Activated CD4-positive, alpha-beta T cell treated with anti-CD3 and anti-CD28 coated beads for 36 hours (primary cell): ENCODE measurements at places on chromosomes 5 and 9.
A peak's percentile ranks its signal among the peaks of the same experiment; 100 is the strongest.

DNA sequence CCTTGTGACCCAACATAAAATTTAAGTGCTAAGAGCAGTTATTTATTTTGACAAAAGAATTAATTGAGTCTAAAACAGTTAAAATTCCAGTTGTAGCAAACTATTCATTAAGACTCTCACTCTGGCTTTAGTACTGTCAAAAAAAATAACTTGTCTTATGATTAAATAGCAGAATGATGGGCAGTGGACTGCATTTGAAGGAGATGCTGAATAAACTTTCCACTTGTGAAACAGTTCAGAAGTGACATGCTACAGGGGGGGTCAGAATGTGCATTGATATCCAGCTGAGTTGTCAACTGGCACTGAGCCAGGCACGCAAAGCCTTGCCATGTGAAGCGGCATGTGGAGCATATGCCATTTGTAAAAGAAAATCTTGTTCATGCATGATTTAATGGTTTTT lies 76.0 kb downstream of the FCHO2 start:
- no peak for DNase-seq

GRCh38 chr5:62287237-62287636 lies 18.8 kb upstream of the KIF2A start:
- DNase-seq: no peak

GRCh38 chr9:94700445-94700844 lies 26.1 kb upstream of the AOPEP start:
- DNase-seq: no peak

DNA sequence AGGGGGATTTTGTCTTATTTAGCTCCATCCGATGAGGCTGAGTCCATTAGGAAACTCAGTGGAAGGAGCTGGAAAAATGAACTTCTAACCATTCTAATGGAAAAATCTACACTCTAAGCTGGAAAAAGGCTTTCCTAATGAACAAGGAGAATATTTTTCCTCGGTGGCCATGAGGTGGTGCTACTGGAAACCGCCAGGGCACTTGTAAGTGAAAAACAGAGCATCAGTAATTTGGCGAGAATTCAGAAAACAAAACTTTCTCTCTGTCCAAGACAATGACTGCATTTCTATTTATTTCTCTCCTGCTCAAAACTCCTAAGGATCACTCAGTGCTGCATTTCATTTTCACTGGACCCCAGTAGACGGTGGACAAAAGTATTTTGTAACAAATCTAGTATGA lies 237.6 kb downstream of the TENT4A start:
- DNase-seq: no peak

GRCh38 chr5:175738602-175739133 lies 80.8 kb downstream of the HRH2 start:
- no peak for DNase-seq

- DNase-seq: no peak
These were observed 100.7 kb downstream of the MTX3 start for GRCh38 chr5:79890119-79890929.

GRCh38 chr5:171188016-171188415 lies 121.0 kb upstream of the TLX3 start:
- no peak for DNase-seq

GRCh38 chr5:140372971-140373487 lies 13.0 kb downstream of the SLC4A9 start:
- peak; percentile 60 for DNase-seq

- no peak for DNase-seq
These were observed 572.1 kb downstream of the TLE4 start for GRCh38 chr9:80143899-80144298.

DNA sequence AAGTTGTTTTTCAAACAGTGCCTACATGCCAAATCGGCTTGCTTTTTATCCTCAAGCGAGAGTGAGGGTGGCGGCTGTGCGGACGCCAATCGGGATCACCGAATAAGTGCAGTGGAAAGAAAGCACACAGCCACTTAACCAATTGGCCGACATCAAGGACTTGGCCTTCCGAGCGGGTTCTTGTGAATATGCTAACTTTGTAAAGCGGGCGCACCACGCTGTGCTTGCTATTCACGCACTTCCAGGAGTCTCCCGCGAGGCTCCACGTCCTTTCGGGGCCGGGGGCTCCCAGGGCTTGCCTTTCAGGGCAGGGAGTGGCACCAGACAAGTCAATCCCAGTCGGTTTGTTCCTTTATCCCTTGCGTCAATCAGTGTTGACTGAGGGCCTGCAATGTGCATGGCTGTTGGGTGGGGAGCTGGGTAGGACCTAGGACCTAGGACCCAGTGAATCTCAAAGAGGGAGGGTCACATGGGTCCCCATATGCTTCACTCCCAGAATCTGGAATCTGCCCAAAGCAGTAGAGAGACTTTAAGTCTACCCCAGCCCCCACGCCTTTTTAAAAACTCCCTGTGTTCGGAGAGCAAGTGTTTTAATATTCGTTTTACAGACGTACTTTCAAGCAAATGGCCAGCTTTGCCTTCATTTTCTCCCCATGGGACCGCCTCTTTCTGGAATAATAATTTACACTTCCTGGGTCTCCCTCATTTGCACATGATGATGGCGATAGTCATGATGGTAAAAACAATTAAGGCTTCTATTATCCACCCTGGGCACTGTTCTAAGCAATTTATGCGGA lies 2.0 kb upstream of the GCNT4 start:
- DNase-seq: peak; percentile 38

DNA sequence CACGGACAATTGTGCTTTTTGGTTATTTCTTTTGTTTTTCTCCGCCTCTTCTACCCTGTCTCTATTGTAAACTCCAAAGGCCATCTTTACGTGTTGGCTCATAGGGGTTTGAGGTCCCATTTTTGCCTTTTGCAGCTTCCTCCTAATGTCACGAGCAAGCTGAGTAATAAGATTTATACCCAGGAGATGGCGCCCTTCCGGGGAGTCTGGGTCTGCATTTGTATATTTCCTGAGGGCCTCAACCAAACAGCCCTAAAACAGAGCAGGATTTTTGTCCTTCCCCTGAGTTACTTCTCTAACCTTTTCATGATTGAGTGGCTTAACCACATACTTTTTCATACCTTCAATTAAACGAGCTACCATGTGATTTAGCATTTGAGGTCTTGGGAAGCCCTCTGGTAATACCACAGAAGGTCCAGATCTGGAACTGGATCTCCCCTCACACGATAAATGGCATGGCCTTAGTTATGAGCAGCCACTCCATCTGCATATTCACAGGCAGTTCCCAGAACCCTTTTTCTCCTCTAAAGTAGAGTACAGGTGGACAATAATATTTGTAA lies 11.2 kb upstream of the CFAP95 start:
- peak; percentile 55 for DNase-seq

DNA sequence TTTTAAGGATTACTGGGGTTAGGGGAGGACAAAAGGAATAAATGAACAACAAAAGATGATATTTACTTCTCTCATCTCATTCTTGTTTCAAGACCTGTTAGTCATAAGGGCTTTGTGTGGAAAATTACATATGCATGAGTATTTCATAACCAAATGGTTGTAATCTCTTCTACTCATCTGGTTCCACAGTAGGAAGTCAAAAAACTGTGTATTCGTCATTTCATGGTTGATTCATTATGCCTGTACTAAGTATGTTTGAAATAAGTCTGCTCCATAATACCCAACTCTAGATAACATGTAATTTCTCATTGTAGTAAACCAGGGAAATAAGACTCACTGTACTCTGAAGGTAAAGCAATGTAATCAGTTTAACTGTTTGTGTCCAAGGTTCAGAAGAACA lies 212.9 kb downstream of the ARRDC3 start:
- no peak for DNase-seq

- DNase-seq: no peak
These were observed 137.1 kb upstream of the TARS1 start for GRCh38 chr5:33303579-33304095.

DNA sequence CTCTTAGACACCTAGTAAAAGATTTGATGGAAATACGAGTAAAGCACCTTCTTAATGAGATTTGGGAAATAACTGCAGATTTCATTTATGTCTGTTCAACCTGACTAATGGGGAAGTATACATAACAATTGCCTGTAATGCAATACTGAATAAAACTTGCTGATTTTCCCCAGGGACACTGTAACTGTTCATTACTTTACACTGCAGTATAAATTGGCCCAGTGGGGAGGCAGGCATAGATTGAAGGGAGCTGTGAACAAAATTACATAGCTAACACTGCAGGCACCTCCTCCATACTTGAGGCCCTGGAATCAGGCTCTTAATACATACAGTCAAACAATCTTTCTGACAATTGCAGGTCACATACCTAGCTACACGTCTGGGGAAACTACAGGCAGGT lies 216.2 kb downstream of the PTPRD start:
- no peak for DNase-seq

DNA sequence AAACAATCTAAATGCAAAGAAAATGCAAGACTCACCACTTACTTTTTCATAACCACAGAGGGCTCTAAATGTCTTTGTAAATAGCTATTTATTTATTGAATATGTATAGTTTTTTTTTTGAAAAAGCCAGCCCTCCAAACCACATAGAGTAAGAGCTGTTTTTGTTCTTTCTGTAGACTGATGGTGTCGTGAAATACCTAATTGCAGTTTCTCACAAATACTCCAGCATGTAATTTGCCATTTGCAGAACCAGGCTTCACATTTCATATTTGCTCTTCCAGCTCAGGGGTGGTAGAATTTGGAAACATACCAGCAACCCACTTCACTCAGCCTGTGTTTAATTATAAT lies 159.8 kb downstream of the TMC1 start:
- DNase-seq: no peak

DNA sequence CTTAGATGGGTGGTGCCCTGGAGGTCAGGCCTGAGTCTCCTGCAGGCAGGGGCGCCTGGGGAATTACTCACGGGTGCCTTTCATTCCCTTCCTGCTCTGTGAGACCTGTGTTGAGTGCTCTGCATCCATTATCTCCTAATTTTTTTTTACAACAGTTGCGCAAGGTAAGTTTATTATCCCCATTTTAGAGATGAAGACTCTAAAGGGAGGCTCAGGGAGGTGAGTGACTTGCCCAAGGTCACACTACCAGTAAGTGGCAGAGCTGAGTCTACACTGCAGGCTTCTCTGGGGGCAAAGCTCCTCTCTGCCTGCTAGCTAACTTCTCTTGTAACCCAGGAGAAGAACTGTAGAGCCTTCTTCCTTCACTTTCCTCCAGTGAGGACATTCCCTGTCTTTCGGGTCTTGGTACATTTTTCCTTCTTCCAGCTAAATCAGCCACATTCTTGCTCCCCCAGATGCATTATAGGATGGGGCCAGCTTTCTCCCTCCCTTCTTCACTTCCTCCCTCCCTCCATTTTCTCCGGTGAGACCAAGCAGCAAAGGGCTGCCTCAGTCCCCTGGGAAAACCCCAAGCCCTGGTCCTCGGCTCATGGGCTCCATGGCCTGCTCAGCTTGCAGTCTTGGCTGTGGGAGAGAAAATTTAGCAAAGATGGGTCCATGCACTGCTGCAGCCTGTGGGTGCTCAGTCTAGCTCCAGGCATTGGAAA lies 1.8 kb downstream of the PRR7 start:
- DNase-seq: no peak

GRCh38 chr9:127904561-127905003 lies 5.2 kb upstream of the ST6GALNAC6 start:
- peak; percentile 49 for DNase-seq

GRCh38 chr9:131618071-131618479 lies 72.8 kb downstream of the PRRT1B start:
- DNase-seq: no peak

GRCh38 chr5:146940295-146940694 lies 61.7 kb upstream of the PPP2R2B start:
- no peak for DNase-seq

DNA sequence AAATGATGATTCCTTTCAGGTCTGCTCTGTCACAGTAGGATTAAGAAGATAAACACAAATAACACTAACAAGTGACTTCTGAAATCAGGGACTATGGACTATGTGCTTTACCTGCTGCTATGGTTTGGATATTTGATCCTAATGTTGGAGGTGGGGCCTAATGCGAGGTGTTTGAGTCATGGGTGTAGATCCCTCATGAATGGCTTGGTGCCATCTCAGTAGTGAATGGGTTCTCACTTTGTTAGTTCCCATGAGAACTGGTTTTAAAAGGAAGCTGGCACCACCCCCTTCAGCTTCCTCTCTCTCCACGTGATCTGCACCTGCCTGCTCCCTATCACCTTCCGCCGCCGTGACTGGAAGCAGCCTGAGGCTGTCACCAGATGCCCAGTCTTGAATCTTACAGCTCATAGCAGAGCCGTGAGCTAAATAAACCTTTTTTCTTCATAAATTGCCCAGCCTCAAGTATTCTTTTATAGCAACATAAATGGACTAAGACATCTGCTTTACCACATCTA lies 3.3 kb downstream of the PPIC start:
- DNase-seq: no peak

DNA sequence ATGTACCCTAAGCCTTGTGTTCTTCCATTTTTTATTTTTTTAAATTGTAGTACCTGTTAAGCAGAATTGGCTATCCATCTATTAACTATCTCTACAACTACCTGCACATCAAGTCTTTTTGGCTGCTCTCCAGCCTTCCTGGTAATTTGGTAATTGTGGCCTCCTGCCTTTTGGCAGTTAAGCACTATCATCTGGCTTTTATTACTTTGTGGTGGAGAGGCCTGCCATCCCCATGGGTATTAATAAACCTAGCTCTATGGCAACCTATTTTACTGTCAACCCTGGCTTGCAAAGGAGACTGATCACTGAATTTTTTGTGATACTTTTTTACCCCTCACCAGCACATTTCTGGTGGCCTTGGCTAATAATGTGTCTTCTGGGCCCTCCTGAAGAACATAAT lies 20.5 kb downstream of the SELENOP start:
- no peak for DNase-seq

- DNase-seq: no peak
These were observed 573.9 kb downstream of the KIF4B start for GRCh38 chr5:155587458-155587857.

DNA sequence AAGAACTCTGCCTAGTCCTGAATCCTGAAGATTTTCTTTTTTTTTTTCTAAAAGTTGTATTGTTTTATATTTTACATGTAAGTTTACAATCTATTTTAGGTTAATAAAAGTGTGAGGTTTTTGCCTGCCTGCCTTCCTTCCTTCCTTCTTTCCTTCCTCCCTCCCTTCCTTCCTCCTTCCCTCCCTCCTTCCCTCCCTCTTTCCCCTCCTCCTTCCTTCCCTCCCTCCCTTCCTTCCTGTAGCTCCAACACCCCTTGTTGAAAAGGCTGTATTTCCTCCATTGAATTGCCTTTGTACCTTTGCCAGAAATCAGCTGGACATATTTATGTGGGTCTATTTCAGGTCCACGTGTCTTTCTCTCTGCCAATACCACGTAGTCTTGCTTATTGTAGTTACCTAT lies 46.6 kb downstream of the CACNA1B start:
- DNase-seq: no peak

GRCh38 chr5:176739461-176740051 lies 70.8 kb upstream of the UNC5A start:
- no peak for DNase-seq
